ENCODE measurements at places on chromosomes 1 and 21. TPM values are rescaled to one million over a fixed set of nuclear protein-coding genes. Genes with fewer than 3 reads are reported as not detected.

GRCh38 chr1:29707796-29708195 lies 471.5 kb downstream of the PTPRU start:
- no peak for DNase-seq

DNA sequence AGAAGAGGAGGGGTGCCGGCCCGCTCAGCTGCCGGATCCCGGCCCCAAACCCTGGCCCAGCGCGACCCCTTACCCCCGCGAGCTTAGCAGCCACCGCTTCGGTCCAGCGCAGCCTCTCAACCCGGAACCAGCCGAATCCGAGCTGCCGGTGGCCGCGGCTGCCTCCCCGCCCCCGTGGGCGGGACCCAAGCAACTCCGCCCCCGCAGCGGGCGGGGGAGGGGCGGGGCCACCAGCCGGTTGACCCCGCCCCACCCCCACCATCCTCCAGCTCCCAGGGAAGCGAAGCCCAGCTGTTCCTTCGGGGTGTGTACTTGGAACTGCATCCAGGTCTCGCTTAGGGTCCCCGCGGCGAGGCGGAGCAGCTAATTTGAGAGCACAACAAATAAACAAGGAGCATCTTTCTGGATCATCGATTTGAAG lies at the start of gene TRIM62:
TSS of gene TRIM62 (minus strand) at position 123 of the 421 bp plus-strand sequence. CDS start 611 bp downstream, outside the sequence.
- DNase-seq = peak; percentile 82

DNA sequence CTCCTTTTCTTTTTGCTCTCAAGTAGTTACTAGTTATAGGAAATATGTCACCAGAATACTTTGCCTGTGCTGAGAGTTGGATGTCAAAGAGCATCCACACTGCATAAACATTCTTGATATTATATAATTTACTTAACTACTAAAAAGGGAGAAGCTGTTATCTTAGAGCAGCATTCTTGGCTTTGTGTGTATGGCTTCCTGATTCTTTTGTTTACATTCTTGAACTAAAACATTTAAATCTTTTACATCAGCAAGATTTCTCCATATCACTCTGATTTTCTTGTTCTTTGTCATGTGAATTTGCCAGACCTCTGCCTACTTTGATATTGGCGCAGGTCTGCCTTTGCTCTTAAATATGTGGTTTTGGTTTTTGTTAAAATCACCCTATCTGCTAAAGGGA lies 48.8 kb downstream of the SUCO start:
- no peak for DNase-seq

GRCh38 chr1:9726905-9727595 lies 75.5 kb downstream of the PIK3CD start:
- no peak for DNase-seq

DNA sequence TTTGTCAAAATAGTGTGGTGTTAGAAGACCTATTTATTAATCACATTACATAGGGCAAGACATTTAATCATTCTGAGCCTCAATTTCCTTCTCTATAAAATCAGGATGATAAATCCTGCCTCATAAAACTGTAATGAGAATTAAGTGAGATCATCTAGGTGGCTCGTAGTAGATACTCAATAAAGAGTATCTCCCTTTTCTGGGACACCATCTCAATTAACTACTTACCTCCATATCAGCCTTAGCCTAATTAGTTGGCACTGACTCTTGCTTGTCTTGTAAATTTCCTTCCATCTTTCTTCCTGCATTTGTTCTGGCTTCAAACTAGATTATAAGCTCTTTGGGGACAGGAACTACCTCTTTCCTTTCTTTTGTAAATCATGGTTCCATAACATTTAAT lies 102.6 kb upstream of the TNR start:
- DNase-seq = no peak

- no peak for DNase-seq
These were observed 1554.8 kb downstream of the KCNT2 start for GRCh38 chr1:195053478-195053877.

DNA sequence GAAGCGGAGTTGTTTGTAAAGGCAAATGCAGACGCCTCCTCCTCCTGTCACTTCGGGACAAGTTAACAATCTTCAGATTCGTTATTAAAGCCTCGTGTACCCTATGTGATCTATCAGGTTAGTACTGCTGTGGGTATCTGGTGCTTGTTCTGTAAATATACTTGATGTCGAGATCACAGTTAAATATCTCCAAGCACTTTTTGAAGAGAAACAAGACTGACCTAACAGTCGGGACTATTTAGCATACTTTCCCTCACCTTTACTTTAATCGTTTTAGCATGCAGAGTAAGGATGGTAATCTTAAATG lies 710 bp downstream of the KLHL20 start:
- no peak for DNase-seq

- DNase-seq = no peak
These were observed at the start of gene KCNA2 for GRCh38 chr1:110605901-110606656. Gene KCNA2 (minus strand): TSS chr1:110606358. CDS start chr1:110604782, 1,576 bp downstream.

DNA sequence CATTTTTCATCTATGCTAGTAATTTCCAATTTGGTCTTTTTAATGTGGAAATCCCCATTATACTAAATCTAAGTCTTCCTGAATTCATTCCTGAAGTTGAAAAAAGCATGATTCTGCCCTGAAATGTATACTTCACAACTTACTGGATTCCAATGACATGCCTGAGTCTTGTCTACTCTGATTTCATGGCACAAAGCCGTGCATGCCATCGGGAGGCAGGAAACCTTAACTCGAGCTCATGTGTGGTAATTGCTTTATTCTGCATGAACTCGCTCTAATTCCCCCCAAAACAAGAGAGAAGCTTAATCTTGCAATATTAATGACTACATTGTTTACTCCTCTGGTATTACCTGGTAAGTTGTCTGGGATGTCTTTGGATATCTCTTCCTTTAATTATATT lies 39.6 kb upstream of the PBX1 start:
- DNase-seq = no peak

DNA sequence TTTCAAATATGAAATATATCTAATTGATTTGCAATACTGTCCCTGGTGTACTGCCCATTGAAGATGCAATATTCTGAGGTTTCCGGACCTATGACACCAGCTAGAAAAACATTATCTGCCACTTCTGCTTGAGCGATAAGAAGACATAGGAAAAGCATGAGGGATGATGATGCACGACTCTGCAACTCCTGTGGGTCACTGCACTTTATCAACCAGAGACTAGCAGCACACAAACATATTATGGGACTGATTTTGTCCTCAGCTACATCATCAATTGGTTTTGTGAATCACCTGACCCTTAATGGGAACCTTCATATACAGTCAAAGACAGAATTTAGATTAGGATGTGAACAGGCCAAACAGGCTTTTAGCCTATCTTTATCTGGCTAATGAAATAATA lies 13.8 kb upstream of the KCNA3 start:
- no peak for DNase-seq

GRCh38 chr1:2239384-2239985 lies 11.4 kb downstream of the SKI start:
- no peak for DNase-seq

DNA sequence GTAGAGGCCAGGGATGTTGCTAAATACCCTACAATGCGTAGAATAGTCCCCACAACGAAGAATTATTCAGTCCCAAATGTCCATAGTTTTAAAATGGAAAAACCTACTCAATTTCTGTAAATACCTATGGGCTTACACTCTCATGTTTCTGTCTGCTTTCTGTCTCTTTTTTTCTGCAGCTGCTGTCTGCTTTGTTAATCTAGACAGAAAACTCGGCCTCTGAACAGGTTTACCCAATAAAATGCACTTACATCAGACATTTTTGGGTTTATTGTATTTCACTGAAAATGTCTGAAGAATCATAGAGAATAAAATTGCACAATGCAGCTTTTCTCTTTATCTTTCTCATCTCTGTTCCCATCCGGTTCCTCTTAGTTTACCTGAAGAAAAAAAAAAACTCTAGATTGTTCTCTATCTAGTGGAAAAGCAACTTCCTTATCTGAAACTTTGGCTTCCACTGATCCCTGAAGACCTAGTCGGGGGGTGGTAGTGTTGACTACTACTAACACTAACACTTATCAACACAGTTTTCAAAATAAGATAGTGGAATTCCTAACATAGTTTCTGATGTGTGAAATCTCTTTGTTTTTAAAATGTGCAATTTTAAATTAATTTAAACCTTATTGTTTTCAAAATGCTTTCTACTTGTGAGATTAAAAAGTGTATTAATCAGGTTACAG lies 76.9 kb upstream of the CCDC190 start:
- DNase-seq = no peak

- DNase-seq = no peak
These were observed 76.4 kb downstream of the ADGRL2 start for GRCh38 chr1:81876901-81877733.

DNA sequence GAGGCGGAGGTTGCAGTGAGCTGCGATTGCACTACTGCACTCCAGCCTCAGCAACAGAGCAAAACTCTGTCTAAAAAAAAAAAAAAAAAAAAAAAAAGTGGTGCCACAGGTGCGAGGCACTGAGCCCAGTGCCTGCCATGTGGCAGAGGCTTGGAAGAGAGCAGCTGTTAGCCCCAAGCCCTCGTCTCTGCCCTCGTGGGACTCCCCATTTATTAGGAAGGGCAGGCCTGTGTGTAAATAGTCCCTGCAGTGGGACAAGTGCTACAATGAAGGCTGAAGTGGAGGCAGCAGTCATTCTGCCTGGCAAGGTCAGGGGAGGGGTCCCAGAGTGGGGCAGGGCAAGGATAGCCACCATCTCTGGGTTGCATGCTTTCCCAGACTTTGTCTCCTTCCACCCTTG lies 6.5 kb downstream of the RPS6KA1 start:
- DNase-seq = no peak

DNA sequence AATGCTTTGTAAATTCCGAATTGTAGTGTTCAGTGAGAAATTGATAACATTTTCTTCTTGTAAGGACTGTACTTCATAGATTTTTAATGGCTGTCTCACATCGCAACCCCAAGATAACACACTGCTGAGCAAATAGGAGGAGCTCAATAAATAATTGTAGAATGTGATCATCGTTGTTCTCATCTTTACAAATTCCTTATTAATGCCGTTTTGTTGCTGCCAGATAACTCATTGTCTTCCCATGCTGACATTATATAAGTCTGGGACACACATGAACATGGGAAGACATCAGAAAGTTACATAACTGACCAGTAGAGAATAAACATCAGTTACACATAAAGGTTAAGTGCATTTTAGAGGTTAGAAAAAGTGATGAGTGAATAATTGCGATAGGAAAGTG lies 46.4 kb upstream of the TSPAN2 start:
- no peak for DNase-seq

DNA sequence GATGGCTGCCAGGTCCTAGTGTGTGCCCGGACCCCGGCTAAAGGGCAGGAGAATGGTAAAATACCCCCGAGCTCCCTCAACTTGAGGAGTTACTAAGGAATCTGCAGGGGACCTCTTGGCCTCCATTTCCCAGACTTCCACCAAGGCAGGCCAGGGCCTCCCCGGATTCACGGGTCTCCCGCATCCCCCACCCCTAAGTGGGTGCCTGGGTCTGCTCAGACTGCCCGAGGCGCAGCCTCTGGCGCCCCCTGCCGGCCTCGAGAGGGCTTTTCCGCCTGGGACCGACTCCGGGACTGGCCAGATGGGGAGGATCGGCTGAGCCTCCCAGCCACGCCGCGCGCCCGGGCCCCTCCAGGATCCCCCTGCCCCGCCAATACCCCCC lies 1.7 kb downstream of the PLEKHG5 start:
- no peak for DNase-seq

- DNase-seq = peak; percentile 9
These were observed 642.9 kb downstream of the AJAP1 start for GRCh38 chr1:5297180-5297885.

DNA sequence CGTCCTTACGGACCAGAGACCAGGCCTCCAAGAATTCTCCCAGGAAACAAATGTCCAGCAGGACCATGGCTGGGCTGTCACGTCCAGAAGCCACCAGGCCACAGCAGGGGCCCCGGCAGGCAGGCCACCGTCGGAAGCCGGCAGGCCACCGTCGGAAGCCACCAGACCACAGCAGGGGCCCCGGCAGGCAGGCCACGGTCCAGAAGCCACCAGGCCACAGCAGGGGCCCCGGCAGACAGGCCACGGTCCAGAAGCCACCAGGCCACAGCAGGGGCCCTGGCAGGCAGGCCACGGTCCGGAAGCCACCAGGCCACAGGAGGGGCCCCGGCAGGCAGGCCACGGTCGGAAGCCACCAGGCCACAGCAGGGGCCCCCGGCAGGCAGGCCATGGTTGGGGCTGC lies 67.0 kb upstream of the PDE9A start:
- no peak for DNase-seq

DNA sequence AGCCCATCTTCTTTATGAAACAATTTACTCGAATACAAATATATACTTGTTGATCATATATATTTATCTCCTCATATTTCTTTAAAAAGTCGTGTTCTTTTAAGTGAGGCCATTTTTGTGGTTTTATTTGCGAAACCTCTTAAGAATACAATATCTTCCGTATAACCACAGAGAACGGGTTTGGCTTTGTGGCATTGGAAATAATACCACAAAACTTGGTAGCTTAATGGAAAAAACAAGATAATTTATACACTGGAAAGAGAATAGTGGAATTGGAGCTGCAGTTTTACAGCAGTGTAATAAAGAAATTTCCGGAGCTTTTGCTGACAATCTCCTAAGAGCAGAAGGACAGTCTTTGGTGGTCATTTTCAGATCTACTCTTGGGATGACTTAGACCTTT lies 29.4 kb downstream of the PTGFR start:
- no peak for DNase-seq

- no peak for DNase-seq
These were observed 5.5 kb upstream of the OLFML2B start for GRCh38 chr1:162029157-162029556.

GRCh38 chr1:212346601-212347000 lies 61.4 kb downstream of the PPP2R5A start:
- DNase-seq = no peak

DNA sequence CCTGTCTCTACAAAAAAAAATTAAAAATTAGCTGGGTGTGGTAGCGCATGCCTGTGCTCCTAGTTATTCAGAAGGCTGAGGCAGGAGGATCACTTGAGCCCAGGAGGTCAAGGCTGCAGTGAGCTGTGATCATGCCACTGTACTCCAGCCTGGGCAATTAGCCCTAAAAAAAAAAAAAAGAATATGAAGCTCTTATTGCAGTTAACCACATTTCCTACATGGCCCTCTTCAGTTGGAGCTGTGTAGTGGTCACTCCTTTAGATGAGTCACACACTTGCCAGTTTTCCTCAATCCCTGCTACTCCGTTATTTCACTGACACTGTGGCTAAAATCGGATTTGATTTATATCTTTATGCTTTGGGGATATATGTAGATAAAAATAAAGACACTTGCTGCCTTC lies 11.8 kb downstream of the NFYC start:
- DNase-seq = no peak

- DNase-seq = no peak
These were observed 192.3 kb upstream of the C1orf87 start for GRCh38 chr1:60265560-60266535.

The KCNQ4 gene
- total RNA-seq = 1.4 TPM

The PTGS2 gene
- 0.84 TPM for total RNA-seq

Measured in tibial nerve (tissue), 4 donors.